ENCODE measurements at places on chromosomes 6 and 20. TPM values are rescaled to one million over a fixed set of nuclear protein-coding genes. Genes with fewer than 3 reads are reported as not detected.

- peak overlapping the region; percentile 16 for H3K27ac ChIP-seq
- H3K36me3 ChIP-seq = no peaks in the 10 kb centered on the region
- no peak overlapping the region for H3K4me3 ChIP-seq
- H3K27me3 ChIP-seq = no peaks in the 10 kb centered on the region
Measured at GRCh38 chr20:54255157-54255556, 47.3 kb downstream of the PFDN4 start.

GRCh38 chr6:148497717-148498116, 155.1 kb downstream of the SASH1 start:
- H3K4me1 ChIP-seq = peaks cover 39% of the 10 kb centered on the region
- no peak overlapping the region for H3K4me3 ChIP-seq
- peaks cover 22% of the 10 kb centered on the region for H3K36me3 ChIP-seq
- no peak for DNase-seq
- H3K27me3 ChIP-seq = no peaks in the 10 kb centered on the region
- no peak overlapping the region for H3K27ac ChIP-seq

DNA sequence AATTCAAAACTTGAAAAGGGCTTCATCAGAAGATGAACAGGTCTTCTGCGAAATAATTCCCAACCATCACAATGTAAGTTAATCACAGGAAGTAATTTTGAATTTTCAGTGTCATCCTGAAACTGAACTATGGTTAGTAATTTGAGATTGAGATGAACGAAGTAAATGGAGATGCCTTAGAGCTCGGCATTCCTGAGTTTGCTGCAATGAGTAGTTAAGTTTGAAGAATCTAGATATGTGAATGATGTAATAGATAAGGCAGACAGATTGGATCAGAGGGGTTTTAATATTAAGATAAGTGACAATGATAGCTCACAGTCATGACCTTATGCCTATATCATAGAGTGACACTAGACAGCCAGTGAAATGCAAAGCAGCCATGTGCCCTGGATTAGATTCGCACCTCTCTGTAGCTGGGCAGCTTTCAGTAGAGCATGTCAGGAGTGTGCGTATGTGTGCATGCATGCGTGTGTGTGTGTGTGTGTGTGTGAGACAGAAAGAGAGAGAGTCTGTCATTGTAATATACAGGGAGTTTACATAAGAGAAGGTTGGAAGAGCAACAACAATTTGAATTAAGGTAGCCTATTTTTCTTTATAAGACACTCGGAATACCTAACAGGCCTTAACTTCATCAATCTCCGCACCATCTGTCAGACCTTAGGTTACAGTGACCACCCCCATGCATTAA, 233.0 kb downstream of the GMPR start:
- no peak for DNase-seq
- peaks cover 7% of the 10 kb centered on the region for H3K36me3 ChIP-seq
- H3K4me3 ChIP-seq = no peak overlapping the region
- peaks cover 37% of the 10 kb centered on the region for H3K4me1 ChIP-seq

- H3K27ac ChIP-seq = no peak overlapping the region
- no peak overlapping the region for H3K4me3 ChIP-seq
- H3K36me3 ChIP-seq = no peaks in the 10 kb centered on the region
- no peaks in the 10 kb centered on the region for H3K27me3 ChIP-seq
Measured at GRCh38 chr6:152474354-152474753, 162.8 kb downstream of the SYNE1 start.

GRCh38 chr20:45445805-45446562, 23.6 kb upstream of the WFDC2 start:
- H3K27ac ChIP-seq = no peak overlapping the region
- no peak overlapping the region for H3K4me3 ChIP-seq
- peaks cover 67% of the 10 kb centered on the region for H3K27me3 ChIP-seq
- no peak for DNase-seq

- H3K4me1 ChIP-seq = peaks cover 5% of the 10 kb centered on the region
- H3K27ac ChIP-seq = no peak overlapping the region
- DNase-seq = no peak
- H3K4me3 ChIP-seq = no peak overlapping the region
- H3K36me3 ChIP-seq = peaks cover 24% of the 10 kb centered on the region
- H3K27me3 ChIP-seq = no peaks in the 10 kb centered on the region
Measured at GRCh38 chr6:105348897-105349296, 54.0 kb downstream of the PREP start.

DNA sequence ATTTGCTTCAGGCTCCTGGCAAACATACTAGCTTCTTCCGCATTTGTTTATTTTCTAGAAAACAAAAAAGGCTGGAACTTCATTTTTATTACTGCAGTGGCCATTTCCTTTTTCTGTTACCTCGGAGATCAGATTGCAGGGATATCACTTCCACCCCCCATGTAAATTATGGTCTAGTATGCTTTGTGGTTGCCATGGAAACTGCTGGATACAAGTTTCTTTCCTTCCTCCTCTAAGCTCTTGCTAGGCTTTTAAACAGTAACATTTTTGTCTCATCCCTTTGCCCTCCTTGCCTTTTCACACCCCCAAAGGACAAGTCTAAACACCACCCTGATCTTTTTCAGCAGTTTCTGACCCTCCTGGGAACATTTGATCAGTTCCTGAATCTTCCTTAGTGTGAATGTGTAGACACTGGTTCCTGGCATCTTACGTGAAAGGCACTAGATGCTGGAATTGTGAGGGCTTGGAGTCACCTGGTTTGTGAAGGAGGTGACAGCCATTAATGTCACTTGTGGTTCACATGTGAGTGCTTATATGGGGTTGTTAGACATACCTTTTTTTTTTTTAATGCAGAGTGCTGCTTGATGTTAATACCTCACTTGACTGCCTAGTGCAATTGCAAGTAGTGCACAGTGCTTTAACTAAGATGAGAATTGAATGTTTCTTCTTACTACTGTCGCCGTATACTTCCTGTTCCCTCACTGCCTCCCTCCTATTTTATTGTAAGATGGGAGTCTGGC, 181.6 kb downstream of the JARID2 start:
- peaks cover 27% of the 10 kb centered on the region for H3K4me1 ChIP-seq
- H3K36me3 ChIP-seq = no peaks in the 10 kb centered on the region
- no peak overlapping the region for H3K27ac ChIP-seq
- DNase-seq = no peak
- no peaks in the 10 kb centered on the region for H3K27me3 ChIP-seq
- no peak overlapping the region for H3K4me3 ChIP-seq

ABHD16B gene
- not detected for total RNA-seq

Measured in osteocyte (in vitro differentiated cells).